Omental fat pad (tissue), 4 donors: ENCODE measurements at places on chromosomes 2 and 18.

- no peak for DNase-seq
These were observed 204.6 kb downstream of the SP3 start for GRCh38 chr2:173760553-173760952.

GRCh38 chr2:145617906-145618305 is 1098.0 kb upstream of the ZEB2 start:
- DNase-seq = no peak

- DNase-seq = no peak
These were observed 1.7 kb upstream of the PRKD3 start for GRCh38 chr2:37326285-37326684.

DNA sequence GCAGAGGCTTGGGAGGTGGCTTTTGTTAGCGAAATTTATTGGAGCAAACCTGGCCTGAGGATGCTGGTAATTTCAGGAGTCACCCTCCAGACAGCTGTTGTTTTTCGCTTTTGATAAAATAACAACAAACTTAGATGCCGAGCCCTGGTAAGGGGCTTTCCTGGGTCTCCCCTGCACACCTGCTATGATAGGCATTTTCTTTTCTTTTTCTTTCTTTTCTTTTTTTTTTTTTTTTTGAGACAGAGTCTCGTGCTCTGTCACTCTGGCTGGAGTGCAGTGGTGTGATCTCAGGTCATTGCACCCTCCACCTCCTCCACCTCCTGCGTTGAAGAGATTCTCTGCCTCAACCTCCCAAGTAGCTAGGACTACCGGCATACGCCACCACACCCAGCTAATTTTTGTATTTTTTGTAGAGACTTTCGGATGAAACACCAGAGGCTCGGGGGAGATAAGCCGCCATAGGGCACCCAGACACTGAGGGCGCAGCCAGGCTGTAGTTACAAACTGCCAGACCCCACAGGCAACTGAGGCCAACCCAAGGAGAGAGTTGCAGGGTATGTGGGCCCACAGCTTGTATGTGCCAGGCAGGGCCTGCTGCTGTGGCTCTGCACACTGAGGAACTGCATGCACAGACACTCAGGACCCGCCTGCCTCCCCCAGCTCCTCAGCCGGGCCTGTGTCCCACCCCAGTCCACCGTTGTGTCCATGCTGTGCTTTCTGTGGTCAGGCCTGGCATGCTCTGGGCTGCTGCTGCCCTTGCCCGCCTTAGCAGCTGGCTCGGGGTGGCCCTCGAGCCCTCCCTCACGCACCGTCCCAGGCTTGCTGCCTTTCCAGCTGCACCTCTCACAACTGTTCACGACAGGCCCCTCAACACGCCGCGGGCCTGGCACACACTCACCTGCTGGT is 3.9 kb downstream of the GYPC start:
- DNase-seq = no peak

GRCh38 chr18:48338915-48339314 is 70.3 kb downstream of the ZBTB7C start:
- DNase-seq = no peak

GRCh38 chr18:77124452-77124922 is 8.1 kb downstream of the MBP start:
- no peak for DNase-seq

- DNase-seq = no peak
These were observed 97.9 kb upstream of the TAF1B start for GRCh38 chr2:9745153-9745899.

DNA sequence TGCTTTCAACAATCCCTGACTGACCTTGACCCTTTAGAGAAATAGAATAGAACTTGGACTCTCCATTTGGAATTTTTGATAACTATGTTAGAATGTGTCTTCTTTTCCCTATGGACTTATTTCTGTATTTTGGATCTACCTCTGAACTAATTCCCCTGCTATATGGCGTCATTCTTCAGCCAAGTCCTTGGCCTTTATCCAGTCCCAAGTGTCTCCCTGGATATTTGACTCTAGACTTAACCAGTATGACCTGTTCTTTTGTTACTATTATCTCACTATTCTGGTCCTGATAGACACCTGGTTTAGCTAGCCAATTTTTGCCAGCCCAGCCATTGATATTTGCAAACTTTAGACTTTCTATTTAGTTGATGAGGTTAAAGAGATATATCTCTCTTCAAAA is 186.8 kb downstream of the KCNS3 start:
- DNase-seq = no peak

DNA sequence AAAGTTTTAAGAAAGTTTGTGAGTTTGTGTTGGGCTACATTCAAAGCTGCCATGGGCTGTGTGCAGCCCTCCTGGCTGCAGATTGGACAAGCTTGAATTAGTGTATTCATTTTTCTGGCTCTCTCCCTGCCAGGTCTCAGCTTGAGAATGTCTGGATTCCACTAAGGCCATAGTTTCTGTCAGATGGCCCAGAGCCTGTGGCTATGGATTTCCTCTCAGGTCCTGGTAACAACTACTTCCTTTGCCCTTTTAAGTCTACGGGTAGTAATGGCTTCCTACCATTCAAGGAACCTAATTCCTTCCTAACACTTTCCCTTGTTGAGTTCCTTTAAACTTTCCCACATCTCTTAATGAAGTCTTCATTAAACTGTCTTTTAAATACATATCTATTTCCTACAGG is 24.3 kb upstream of the PSMD14 start:
- DNase-seq = no peak

DNA sequence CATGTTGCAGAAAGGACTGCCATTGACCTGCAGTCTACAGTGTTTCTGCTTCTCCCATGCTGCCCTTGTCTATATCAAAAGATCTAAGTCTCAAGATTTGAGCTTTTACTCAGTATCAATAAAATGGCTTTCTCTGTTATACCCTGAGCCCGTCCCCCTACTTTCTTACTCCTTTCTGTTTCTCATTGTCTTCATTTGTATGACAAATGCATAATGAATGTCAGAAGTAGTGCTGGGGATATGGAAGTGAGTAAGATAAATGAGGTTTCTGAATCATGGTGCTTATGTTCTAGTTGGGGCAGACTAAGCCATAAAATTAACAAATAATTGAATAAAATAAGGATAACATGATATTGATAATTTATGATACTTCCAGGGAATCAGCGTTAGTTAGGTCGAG is 128.6 kb downstream of the PARD3B start:
- no peak for DNase-seq

- DNase-seq = no peak
These were observed 118.0 kb upstream of the MSTN start for GRCh38 chr2:190180313-190181122.

DNA sequence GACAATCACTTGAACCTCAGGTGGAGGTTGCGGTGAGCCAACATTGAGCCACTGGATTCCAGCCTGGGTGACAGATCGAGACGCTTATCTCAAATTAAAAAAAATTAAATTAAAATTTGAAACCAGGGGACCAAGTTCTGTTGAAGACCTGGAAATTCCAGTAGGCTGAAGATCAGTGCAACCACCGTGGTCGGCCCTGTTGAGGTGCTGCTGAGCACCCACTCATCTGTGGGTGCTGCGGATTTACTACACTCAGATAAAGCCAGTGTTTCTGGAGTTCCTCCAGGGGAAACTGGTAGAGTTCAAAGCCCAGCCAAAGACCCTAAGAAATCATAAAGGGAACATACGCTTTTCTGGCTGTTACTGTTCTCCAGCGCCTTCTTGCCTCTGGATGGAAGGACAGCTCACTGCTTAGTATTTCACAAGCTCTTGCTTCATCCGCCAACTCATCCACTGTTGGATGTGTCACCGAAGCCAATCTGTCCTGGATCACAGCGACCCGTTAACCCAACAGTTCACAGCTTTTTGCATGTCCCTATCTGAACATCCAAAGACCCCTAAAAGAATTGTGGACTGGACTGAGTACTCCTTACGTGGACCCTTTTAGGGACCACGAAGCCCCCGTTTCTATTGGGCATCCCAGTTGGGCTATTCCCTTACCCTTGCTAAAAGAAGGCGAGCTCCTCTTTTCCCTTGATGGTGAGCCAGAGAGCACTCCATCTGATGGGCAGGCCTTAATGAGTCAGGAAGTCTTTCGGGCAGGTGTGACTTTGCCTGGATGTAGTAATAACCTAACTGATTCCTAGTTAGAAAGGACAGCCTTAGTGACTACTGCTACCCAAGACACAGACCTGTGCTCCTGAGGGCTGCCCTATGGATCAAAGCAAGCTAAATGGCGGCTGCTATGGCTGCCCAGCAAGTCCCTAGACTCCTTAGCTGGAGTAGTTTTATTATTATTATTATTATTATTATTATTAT is 6.0 kb upstream of the ALPP start:
- no peak for DNase-seq

DNA sequence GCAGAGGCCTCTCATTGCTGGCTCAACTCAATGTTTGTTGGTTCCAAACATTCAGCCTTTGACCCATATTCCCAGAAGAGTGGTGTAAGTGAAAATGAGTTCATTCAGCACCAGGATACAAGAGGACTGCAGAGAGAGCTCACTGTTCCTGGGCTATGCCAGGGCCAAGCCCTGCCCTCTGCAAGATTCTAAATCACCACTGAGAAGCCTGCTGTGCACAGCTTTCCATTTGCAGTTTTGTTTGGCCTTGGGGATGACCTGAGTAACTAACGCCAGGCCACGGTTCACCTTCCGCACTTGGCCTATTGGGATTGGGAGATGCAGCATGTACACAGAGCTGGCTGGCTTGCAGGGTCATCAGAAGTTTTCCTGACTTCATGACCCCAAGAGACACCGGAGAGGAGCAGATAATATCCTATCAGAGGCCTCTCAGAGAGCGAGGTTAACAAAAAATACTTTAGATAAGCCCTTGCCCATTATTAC is 12.6 kb downstream of the GKN1 start:
- no peak for DNase-seq

- no peak for DNase-seq
These were observed 15.6 kb upstream of the OTOF start for GRCh38 chr2:26493566-26493965.

DNA sequence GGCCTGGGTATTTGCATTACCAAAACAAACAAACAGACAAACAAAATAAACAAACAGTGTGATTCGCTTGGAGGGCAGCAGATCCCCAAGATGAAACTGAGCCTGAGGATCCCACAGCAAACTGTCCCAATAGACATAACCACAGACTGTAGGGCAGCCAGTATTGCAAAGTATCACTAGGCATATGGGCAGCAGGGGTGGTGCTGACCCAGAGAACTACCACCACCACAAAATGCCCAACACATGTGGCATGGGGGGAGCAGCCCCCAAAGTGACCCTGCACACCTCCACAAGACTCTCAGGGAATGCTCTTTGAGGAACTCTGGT is 330.1 kb downstream of the CYRIA start:
- no peak for DNase-seq

GRCh38 chr2:8548619-8549150 is 133.2 kb upstream of the ID2 start:
- DNase-seq = peak; percentile 6

DNA sequence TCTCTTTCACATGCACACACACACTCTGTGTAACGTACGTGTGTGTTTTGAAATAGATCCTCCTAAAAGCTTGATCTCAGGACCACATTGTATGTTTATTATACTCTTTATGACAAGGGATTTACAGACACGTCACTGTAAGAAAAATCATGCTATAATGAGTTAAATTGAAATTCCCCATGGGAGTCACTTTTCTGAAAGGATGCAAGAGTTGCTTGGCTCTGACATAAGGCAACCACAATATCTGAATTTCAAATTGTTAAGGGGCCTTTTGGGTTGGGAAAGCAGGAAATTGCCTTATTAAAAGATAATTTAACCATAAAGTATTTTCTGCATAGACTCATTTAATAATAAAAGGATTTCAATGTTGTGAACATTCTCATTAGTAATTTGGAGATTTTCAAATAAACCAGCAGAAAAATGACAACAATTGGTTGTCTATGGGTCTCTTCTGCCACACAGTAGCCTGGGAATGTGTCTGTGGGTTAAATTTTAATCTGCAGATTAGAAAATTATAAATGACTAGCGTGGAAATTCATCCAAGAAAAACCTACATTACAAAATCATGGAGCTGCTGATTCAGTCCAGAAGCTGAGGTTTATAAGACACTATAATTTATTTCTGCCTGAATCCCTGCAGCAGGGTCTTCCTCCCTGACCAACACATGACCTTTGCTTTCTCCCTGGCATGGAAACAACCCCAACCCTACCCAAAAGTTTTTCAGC is 75.9 kb upstream of the PID1 start:
- DNase-seq = no peak

DNA sequence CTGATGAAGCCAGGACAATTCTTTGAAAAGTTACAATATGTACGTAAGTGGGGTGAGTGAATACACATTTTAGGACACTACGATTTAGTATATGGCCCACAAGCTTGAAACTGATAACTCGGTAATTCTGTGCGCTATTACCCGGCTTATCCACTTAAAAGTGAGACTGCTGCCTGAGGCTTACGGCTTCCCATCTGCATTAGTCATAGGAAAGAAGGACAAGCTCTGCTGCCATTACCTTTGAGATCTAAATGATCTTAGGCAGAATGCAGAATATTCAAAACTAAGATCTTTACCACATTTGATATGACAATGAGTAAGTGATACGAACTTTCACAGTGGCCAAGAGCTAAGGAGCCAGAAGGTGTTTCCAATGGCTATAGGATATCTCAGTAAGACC is 133.3 kb downstream of the GAREM1 start:
- DNase-seq = no peak

- DNase-seq = no peak
These were observed 32.4 kb upstream of the CCDC150 start for GRCh38 chr2:196607073-196607472.

- DNase-seq = no peak
These were observed 16.5 kb upstream of the CERS6 start for GRCh38 chr2:168439536-168439935.

- no peak for DNase-seq
These were observed 24.4 kb downstream of the EIF4E2 start for GRCh38 chr2:232574674-232575403.

- no peak for DNase-seq
These were observed 386.8 kb upstream of the NETO1 start for GRCh38 chr18:73254564-73254963.

DNA sequence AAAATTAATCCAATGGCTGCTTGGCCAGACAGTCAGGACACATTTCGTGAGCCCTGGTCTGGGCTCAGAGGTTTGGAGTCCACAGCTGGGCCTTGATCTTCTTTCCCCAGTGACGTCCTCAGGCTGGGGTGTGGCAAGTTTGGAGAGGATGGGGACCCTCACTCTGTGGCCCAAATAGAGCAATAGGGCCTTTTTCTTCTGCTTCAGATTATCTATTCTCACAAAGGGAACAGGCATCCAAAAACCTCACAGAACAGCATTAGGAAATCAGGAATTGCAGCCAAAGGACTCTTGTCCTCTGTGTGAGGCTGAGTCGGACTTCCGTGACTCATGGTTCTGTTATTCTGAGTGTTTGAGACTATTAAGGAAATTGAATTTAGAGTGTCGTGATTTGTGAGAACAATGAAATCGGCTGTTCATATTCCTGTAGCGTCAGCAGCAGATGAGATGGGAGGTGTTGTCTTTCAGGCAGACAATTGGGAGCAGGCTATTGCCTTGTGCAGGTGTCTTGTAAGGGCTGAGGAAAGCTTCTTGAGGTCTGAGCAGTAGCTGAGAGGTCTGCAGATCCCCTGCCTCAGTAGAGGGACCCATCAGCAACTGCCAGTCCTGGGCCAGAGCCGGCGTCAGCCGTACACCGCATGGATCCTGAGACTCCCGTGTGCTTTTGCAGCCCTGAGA is 113.8 kb downstream of the SH3RF3 start:
- DNase-seq = no peak
